ENCODE measurements at places on chromosomes 1 and 21. TPM values are rescaled to one million over a fixed set of nuclear protein-coding genes. Genes with fewer than 3 reads are reported as not detected.

ORC1 gene
- total RNA-seq = 4.9 TPM

GPR153 gene
- 1.4 TPM for total RNA-seq

ATPAF1 gene
- total RNA-seq = 30.2 TPM

THBS3 gene
- 12.3 TPM for total RNA-seq

ATF6 gene
- total RNA-seq = 41.5 TPM

All from epithelial cell of umbilical artery (primary cell).